ENCODE measurements at places on chromosomes 5 and 9.

GRCh38 chr5:106818552-106818951 is 852.2 kb downstream of the EFNA5 start:
- no peak for DNase-seq

GRCh38 chr5:62682059-62682458 is 103.4 kb downstream of the LRRC70 start:
- DNase-seq = no peak

- DNase-seq = no peak
Observed at GRCh38 chr9:131585375-131585774, 40.1 kb downstream of the PRRT1B start.

GRCh38 chr5:146475906-146476305 is 28.8 kb downstream of the TCERG1 start:
- DNase-seq = no peak

- DNase-seq = no peak
Observed at GRCh38 chr9:137582286-137582860, 3.6 kb upstream of the DPH7 start.

DNA sequence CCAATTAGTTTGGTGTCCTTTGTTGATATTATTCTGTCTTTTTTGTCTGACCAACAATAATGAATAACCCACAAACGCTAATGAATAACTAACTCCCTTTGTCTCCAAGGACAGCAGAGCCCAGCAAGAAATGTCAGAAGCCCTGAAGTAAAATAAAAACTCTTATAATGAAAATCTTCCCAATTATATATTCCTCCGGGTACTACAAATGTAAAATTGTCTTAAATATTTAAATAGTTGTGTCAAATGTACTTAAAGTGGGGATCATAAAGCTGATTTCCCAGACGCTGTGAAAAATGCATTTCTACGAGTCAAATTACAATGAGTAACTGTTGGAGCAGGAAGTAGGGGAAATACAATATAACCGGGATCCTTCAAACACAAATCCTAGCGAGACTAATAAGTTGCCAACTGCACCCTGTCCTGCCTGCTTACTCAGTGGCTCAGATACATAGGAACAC is 22.3 kb downstream of the GLIS3 start:
- no peak for DNase-seq

GRCh38 chr9:26685818-26686217 is 206.8 kb downstream of the CAAP1 start:
- no peak for DNase-seq

- no peak for DNase-seq
Observed at GRCh38 chr9:88673886-88674285, 138.9 kb downstream of the NXNL2 start.

DNA sequence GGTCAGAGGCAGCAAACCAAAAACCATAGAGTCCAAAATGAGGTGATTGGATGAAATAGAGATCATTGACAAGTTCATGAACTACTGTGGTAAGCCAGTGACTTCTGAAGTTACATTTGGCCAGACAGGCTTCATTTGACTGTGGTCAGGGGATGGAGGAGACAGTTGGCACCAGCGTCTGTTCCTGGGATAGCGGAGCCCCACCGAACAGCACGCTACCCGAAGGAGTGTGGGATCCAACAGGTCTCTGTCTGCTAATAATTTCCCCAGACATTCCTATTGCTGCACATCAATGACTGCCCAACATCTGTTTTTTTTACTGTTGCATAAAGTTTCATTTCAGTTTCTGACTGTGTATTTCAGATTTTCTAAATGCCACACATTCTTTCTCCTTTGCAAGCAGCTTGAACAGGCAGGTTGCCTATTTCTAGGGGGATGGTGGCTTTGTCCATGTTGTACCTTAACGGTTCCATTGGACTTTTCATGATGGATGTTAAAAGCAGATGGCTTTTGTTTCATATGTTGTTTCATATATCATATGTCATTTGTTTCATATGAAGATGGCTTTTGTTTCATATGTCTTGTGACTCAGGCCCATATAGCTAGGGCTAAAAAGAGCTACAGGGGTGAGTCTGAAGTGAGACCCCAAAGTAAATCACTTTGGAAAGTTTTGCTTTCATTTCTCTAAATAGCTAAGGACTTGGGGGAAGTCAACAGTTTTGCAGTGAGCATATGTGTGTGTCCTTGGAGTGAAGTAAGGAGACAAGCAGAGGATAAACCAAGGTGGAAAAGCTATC is 180.8 kb downstream of the GOLPH3 start:
- DNase-seq = no peak

DNA sequence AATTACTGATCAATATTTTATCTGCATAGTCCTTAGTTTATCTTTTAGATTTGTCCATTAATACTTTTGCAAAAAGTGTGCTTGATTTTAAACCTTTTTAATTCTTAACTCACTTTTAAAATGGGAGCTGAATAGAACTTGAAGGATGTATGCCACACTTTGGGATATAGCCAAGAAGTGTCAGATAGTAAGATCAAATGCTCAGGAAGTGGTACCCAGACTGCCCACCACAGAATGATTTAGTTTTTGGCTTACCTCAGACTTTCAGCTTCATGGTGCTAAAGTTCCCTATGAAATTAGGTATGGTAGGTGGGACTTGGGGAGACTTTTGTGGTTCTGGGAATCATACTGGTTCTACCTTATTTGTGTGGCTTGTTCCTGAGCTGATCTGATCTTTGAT is 14.7 kb downstream of the FOCAD start:
- no peak for DNase-seq

DNA sequence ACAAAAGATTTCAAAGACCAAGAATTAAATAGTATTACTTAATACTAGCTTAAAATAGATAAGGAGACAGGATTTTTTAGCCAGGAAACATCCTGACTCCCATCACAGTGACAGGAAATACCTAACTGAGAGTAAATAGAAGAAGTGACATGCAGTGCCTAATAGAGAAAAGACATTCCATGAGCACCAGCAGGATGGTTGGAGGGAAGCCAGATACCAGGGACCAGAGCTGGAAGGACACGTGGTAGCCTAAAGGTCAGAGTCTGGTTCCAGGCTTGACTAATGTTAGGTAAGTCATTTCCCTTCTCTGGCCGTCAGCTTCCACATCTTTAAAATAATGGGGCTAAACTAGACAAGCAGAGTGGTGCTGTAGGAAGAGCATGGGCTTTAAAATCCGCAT is 41.6 kb downstream of the CDK5RAP2 start:
- DNase-seq = no peak

Measured in upper lobe of right lung (tissue), 1 donor.